ENCODE measurements at places on chromosomes 2 and 18. TPM values are rescaled to one million over a fixed set of nuclear protein-coding genes. Genes with fewer than 3 reads are reported as not detected.

Gene EVX2
- total RNA-seq, result not detected

DNA sequence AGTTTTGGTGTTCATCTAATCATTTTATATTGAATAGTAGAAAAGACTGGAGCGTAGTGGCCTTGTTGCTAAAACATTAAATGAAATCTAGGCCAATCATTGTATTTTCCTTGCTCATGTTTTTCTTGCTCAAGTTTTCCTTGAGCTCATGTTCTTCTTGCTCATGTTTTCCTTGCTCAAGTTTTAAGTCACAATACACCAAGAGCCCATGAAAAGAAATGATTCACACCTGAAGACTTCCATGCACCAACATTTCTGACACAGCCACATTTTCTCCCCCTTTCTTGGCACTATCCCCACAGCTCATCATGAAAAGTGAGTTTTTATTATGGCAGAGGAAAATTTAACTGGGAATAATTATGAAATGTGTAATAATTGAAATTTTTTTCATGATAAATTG, 92.0 kb downstream of the LRP1B start:
- H3K4me1 ChIP-seq, result no peaks in the 10 kb centered on the region
- H3K4me3 ChIP-seq, result no peak overlapping the region
- no peaks in the 10 kb centered on the region for H3K36me3 ChIP-seq
- DNase-seq, result no peak
- H3K27ac ChIP-seq, result no peak overlapping the region
- H3K27me3 ChIP-seq, result no peaks in the 10 kb centered on the region

Gene GAL3ST2
- 0.82 TPM for total RNA-seq

DNA sequence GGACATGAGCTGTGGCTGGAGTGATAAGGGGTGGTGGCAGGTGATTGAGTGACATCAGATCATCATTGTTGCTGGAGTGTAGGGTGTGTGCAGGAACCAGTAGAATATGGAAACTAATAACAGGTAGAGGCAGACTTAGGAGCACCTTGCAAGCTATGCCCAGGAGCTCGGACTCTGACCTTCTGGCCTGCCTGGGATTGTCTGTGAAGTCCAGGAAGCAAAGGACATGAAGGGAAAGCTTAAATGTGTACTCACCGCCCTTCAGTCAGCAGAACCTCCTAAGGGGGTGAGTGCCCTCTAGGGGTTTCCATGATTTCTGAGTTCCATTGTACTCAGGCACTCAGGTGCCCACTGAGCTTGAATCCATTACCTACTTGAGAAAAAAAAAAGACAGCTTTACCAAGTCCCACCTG, 104.2 kb downstream of the CRIM1 start:
- H3K36me3 ChIP-seq, result no peaks in the 10 kb centered on the region
- H3K4me1 ChIP-seq, result no peaks in the 10 kb centered on the region
- H3K4me3 ChIP-seq, result no peak overlapping the region

DNA sequence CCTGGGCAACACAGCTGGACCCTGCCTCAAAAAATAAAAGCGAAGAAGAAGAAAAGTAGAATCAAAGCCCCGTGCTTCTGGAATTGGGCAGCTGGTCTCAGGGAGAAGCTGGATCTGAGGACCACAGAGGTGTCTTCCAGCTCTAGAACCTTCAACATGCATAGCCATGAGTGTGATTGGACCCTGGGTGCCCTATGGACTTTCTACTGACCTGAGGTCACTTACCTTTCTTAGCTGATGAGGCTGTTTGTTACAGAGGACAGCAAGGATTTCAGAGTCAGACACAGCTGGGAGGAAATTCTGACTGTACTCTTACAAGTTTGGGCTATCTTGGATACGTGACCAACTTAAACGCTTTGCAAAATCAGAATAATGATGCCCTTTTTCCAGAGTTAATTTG, 82.4 kb upstream of the GATA6 start:
- no peaks in the 10 kb centered on the region for H3K27me3 ChIP-seq
- no peak overlapping the region for H3K27ac ChIP-seq
- peaks cover 2% of the 10 kb centered on the region for H3K36me3 ChIP-seq
- no peak overlapping the region for H3K4me3 ChIP-seq

- H3K36me3 ChIP-seq, result peaks cover 4% of the 10 kb centered on the region
- H3K4me1 ChIP-seq, result no peaks in the 10 kb centered on the region
- DNase-seq, result no peak
- peaks cover 5% of the 10 kb centered on the region for H3K27me3 ChIP-seq
Observed at GRCh38 chr2:10255189-10256030, 47.3 kb upstream of the HPCAL1 start.

DNA sequence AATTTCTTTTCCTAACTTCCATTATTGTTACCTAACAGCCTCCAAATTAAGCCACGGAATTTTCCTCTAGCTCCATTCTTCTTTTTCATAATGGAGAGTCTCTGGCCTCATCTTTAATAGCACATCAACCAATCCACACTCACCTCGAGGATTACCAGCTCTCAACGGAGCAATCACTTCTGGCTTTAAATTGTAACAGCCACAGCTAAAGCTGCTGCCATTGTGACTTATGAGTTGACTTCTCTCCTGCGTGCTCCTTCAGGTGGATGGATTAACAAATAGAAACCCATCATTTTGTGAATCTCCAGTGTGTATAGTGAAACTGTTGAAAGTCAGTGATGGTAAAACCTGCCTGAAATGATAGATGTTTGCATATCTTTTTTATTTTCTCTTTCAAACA, 24.9 kb upstream of the SLC5A7 start:
- H3K27ac ChIP-seq, result no peak overlapping the region
- H3K27me3 ChIP-seq, result no peaks in the 10 kb centered on the region
- H3K36me3 ChIP-seq, result no peaks in the 10 kb centered on the region

Gene TDRD15
- not detected for total RNA-seq

GRCh38 chr18:51621113-51621863, 423.8 kb upstream of the MEX3C start:
- peak; percentile 48 for DNase-seq
- H3K36me3 ChIP-seq, result no peaks in the 10 kb centered on the region
- H3K27ac ChIP-seq, result no peak overlapping the region
- peaks cover 22% of the 10 kb centered on the region for H3K27me3 ChIP-seq
- no peaks in the 10 kb centered on the region for H3K4me1 ChIP-seq

Gene LYG2
- total RNA-seq, result not detected

DNA sequence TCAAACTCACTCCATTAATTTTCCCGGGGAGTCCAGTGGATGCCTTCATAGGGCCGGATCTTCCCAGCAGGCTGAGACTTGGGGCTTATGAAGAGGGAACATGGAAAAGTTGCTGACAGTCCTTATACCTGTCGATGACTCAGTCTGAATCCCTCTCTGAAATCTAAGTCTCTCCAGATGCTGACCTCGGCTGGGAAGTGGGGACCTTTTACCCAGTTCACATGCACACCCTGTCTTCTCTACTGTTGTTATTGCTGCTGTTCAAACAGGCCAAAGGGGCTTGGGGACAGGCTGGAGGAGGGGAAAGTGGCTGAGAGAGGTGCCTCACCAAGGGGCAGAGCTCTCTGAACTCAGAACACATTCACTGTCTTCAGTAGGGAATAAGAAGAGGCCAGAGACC, 4.1 kb upstream of the TNP1 start:
- H3K4me1 ChIP-seq, result peaks cover 11% of the 10 kb centered on the region
- no peaks in the 10 kb centered on the region for H3K36me3 ChIP-seq
- no peak overlapping the region for H3K27ac ChIP-seq
- no peak overlapping the region for H3K4me3 ChIP-seq
- no peaks in the 10 kb centered on the region for H3K27me3 ChIP-seq
- no peak for DNase-seq

Gene CDC42EP3
- total RNA-seq, result 27.0 TPM

Gene DHRS9
- 6.3 TPM for total RNA-seq

GRCh38 chr2:156589381-156590079, 153.4 kb downstream of the GPD2 start:
- no peak overlapping the region for H3K4me3 ChIP-seq
- DNase-seq, result peak; percentile 4
- H3K27ac ChIP-seq, result no peak overlapping the region

- H3K4me1 ChIP-seq, result no peaks in the 10 kb centered on the region
- no peak overlapping the region for H3K27ac ChIP-seq
- no peak overlapping the region for H3K4me3 ChIP-seq
- H3K27me3 ChIP-seq, result no peaks in the 10 kb centered on the region
- DNase-seq, result no peak
Observed at GRCh38 chr2:79370976-79371538, 141.8 kb upstream of the CTNNA2 start.

Gene DSG4
- total RNA-seq, result not detected

Gene ST6GAL2
- not detected for total RNA-seq

GRCh38 chr2:135641156-135642068, 100.2 kb upstream of the UBXN4 start:
- H3K36me3 ChIP-seq, result peaks cover 5% of the 10 kb centered on the region
- H3K27me3 ChIP-seq, result no peaks in the 10 kb centered on the region
- no peak overlapping the region for H3K27ac ChIP-seq
- no peak overlapping the region for H3K4me3 ChIP-seq
- peaks cover 12% of the 10 kb centered on the region for H3K4me1 ChIP-seq

Gene AQP12A
- total RNA-seq, result not detected

DNA sequence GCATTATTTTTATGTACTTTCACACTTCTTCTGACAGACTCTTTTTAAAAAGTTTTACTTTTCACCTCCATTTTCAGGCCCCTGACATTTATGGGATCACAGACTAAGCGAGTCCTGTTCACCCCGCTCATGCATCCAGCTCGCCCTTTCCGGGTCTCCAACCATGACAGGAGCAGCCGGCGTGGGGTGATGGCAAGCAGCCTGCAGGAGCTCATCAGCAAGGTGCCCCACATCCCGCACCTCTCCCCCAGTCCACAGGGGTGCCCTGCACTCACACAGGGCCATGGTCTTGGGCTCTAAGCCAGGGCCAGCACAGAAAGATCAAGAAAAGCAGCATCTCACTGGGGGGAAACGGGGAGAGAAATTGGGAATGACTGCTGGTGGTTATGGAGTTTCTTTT, 8.6 kb downstream of the CIDEA start:
- DNase-seq, result no peak
- H3K36me3 ChIP-seq, result no peaks in the 10 kb centered on the region
- H3K27me3 ChIP-seq, result peaks cover 12% of the 10 kb centered on the region
- H3K4me3 ChIP-seq, result no peak overlapping the region
- H3K4me1 ChIP-seq, result no peaks in the 10 kb centered on the region
- H3K27ac ChIP-seq, result no peak overlapping the region

GRCh38 chr2:219247678-219248642, 2.7 kb downstream of the STK16 start:
- H3K27ac ChIP-seq, result peak overlapping the region; percentile 72
- no peaks in the 10 kb centered on the region for H3K27me3 ChIP-seq
- peak; percentile 71 for DNase-seq
- H3K4me3 ChIP-seq, result peak overlapping the region; percentile 75

DNA sequence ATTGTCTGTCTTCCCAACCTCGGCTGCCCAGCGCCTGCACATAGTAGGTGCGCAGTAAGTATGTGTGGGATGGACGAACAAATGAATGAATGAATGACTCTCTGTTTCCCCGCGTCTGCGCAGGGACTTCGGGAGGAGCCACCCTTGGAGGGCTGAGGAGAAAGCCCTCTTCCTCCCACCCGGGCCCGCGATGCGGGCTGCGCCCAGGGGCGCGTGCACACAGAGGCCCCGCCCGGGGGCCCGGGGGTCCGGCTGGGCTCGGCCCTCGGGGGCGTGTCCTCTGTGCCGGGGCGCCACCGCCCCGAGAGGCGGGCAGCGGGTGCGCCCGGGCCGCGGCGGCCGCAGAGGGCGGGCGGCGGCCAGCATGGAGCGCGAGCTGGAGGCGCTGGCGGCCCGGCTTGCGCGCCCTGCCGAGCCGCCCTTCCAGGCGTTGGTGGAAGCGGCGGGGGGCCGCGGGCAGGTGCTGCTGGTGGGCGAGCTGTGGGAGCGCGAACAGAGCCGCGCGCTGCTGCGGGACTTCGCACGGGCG, at the start of gene C2orf72:
TSS of gene C2orf72 (plus strand) at position 322 of the 529 bp plus-strand sequence. CDS start at position 365, 43 bp downstream.
- H3K27me3 ChIP-seq, result peaks cover 86% of the 10 kb centered on the region
- peaks cover 6% of the 10 kb centered on the region for H3K4me1 ChIP-seq
- H3K27ac ChIP-seq, result no peak within 1 kb of the TSS
- H3K36me3 ChIP-seq, result peaks cover 2% of the 10 kb centered on the region

Gene MATN3
- not detected for total RNA-seq

Gene TEX44
- not detected for total RNA-seq

- H3K27me3 ChIP-seq, result no peaks in the 10 kb centered on the region
- H3K36me3 ChIP-seq, result no peaks in the 10 kb centered on the region
- no peak for DNase-seq
- H3K27ac ChIP-seq, result no peak overlapping the region
- H3K4me3 ChIP-seq, result peak overlapping the region; percentile 72
- H3K4me1 ChIP-seq, result peaks cover 79% of the 10 kb centered on the region
Observed at GRCh38 chr2:101782427-101782792, 84.9 kb downstream of the MAP4K4 start.

DNA sequence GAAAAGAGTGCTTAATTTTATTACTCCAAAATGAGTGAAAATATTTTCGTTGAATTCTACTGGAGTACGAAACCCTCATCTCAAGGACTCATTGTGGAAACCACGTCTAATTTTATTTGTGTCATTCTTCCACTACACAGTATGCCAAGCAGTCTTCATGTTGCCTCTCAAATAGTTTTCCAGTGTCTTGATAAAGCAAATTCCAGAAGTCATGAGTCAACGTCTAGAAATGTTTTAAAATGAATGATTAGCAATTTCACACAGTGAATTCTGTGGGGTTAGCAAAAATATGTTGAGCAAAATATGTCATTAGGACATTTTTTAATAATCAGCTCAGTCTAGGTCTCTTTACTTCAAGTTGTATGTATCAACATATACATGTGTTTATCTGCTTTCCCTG, 865.5 kb downstream of the DSC3 start:
- no peak overlapping the region for H3K27ac ChIP-seq
- H3K4me3 ChIP-seq, result no peak overlapping the region
- DNase-seq, result no peak
- H3K27me3 ChIP-seq, result no peaks in the 10 kb centered on the region

Gene GPR35
- total RNA-seq, result 48.2 TPM

- no peaks in the 10 kb centered on the region for H3K36me3 ChIP-seq
- no peak overlapping the region for H3K4me3 ChIP-seq
- no peaks in the 10 kb centered on the region for H3K27me3 ChIP-seq
- no peak for DNase-seq
- no peak overlapping the region for H3K27ac ChIP-seq
Observed at GRCh38 chr2:69454976-69455375, 17.7 kb upstream of the NFU1 start.

- H3K27ac ChIP-seq, result no peak overlapping the region
- H3K4me1 ChIP-seq, result no peaks in the 10 kb centered on the region
- H3K27me3 ChIP-seq, result no peaks in the 10 kb centered on the region
- DNase-seq, result no peak
- H3K4me3 ChIP-seq, result no peak overlapping the region
- peaks cover 2% of the 10 kb centered on the region for H3K36me3 ChIP-seq
Observed at GRCh38 chr18:41058351-41059125, 896.5 kb upstream of the PIK3C3 start.

GRCh38 chr2:65326276-65326675, 98.6 kb downstream of the ACTR2 start:
- DNase-seq, result no peak
- no peak overlapping the region for H3K27ac ChIP-seq
- H3K4me1 ChIP-seq, result no peaks in the 10 kb centered on the region
- H3K27me3 ChIP-seq, result no peaks in the 10 kb centered on the region

Gene IL37
- total RNA-seq, result not detected

Gene BUB1
- total RNA-seq, result 76.9 TPM

DNA sequence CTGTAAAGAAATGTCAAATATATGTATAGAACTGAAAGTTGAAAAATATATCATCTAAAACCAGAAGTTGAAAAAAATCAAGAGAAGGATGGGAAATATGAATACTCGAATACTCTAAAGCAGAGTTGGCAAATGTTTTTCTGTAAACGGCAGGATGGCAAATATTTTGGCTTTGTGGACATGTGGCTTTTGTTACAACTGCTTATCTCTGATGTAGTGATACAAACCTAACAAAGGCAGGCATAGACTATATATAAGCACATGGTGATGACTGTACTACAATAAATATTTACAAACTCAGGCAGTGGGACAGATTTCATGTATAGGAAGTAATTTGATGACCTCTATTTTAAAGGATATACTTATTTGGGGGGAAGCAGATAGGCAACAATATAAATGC, 224.6 kb upstream of the LRRTM4 start:
- H3K4me3 ChIP-seq, result no peak overlapping the region
- H3K36me3 ChIP-seq, result peaks cover 2% of the 10 kb centered on the region
- no peak for DNase-seq
- H3K4me1 ChIP-seq, result no peaks in the 10 kb centered on the region
- H3K27ac ChIP-seq, result no peak overlapping the region

All from activated T-cell treated with anti-CD3 and anti-CD28 coated beads, Interleukin-2, amount 50 U/mL, for 72 hours (primary cell).